ENCODE measurements at places on chromosomes 7 and 10.

- no peak for DNase-seq
These were observed 19.1 kb downstream of the TSPAN14 start for GRCh38 chr10:80473096-80473657.

GRCh38 chr10:30639946-30640786 lies 10.6 kb upstream of the LYZL2 start:
- DNase-seq, result peak; percentile 69

DNA sequence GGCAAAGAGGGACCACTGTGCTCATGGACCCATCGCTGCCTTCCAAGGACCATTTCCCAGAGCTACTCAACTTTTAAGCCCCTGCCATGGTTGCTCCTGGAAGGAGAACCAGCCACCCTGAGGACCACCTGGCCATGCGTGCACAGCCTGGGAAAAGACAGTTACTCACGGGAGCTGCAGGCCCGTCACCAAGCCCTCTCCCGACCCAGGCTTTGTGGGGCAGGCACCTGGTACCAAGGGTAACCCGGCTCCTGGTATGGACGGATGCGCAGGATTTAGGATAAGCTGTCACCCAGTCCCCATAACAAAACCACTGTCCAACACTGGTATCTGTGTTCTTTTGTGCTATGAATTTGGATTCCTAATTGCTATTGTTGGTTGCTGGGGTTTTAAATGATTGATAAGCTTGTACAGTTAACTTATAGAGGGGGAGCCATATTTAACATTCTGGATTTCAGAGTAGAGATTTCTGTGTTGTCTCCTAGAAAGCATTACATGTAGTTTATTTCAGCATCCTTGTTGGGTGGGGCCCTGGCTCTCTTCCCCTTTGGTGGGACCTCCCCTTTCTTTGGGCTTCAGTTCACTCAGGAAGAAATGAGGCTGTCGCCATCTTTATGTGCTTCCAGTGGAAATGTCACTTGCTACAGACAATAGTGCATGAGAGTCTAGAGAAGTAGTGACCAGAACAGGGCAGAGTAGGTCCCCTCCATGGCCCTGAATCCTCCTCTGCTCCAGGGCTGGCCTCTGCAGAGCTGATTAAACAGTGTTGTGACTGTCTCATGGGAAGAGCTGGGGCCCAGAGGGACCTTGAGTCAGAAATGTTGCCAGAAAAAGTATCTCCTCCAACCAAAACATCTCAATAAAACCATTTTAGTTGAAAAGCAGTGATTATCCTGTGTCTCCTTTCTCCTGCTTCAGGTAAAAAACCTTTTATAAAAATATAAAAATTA lies 19.4 kb downstream of the LAT2 start:
- no peak for DNase-seq

- no peak for DNase-seq
These were observed 501.5 kb downstream of the LRMDA start for GRCh38 chr10:75932921-75933320.
